Aorta (tissue), 5 donors: ENCODE measurements at places on chromosomes 5 and 9. TPM values are rescaled to one million over a fixed set of nuclear protein-coding genes. Genes with fewer than 3 reads are reported as not detected.

Gene GZMA
- total RNA-seq, result 1.1 TPM

Gene TEX48
- not detected for total RNA-seq

GRCh38 chr5:181283347-181283746 lies 22.4 kb upstream of the TRIM52 start:
- no peaks in the 10 kb centered on the region for H3K36me3 ChIP-seq
- peak; percentile 64 for DNase-seq
- H3K27me3 ChIP-seq, result no peaks in the 10 kb centered on the region

Gene CDKN2B-AS1
- total RNA-seq, result 0.58 TPM

DNA sequence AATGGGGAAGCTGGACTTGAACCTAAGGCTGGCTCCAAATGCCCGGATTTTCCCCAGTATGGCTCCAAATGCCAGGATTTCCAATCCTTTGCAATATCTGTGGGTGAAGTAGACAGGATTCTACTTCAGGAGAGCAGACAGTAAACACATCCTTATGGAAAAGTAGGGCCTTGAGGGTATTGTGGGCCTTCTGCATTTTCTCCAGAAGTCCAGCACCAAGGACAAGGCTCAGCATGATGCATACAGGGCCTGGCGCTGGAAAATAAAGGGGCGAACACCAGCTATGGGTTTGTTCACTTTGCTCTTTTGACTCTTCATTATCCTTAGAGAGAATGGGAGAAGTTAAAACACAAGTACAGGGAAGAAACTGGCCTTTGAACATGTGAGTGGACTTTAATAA lies 347.5 kb downstream of the SEMA5A start:
- peaks cover 2% of the 10 kb centered on the region for H3K36me3 ChIP-seq
- no peaks in the 10 kb centered on the region for H3K27me3 ChIP-seq
- H3K4me1 ChIP-seq, result no peaks in the 10 kb centered on the region

Gene MEIKIN
- total RNA-seq, result 1.2 TPM

Gene CFAP90
- 0.39 TPM for total RNA-seq

GRCh38 chr9:115681585-115681984 lies 472.0 kb upstream of the PAPPA start:
- H3K36me3 ChIP-seq, result no peaks in the 10 kb centered on the region
- no peaks in the 10 kb centered on the region for H3K27me3 ChIP-seq
- H3K4me1 ChIP-seq, result no peaks in the 10 kb centered on the region
- no peak overlapping the region for H3K27ac ChIP-seq

Gene SYK
- total RNA-seq, result 31.5 TPM

GRCh38 chr5:159091596-159092331 lies 8.0 kb downstream of the EBF1 start:
- no peak overlapping the region for H3K4me3 ChIP-seq
- no peak overlapping the region for H3K27ac ChIP-seq
- no peaks in the 10 kb centered on the region for H3K27me3 ChIP-seq
- peaks cover 4% of the 10 kb centered on the region for H3K4me1 ChIP-seq

DNA sequence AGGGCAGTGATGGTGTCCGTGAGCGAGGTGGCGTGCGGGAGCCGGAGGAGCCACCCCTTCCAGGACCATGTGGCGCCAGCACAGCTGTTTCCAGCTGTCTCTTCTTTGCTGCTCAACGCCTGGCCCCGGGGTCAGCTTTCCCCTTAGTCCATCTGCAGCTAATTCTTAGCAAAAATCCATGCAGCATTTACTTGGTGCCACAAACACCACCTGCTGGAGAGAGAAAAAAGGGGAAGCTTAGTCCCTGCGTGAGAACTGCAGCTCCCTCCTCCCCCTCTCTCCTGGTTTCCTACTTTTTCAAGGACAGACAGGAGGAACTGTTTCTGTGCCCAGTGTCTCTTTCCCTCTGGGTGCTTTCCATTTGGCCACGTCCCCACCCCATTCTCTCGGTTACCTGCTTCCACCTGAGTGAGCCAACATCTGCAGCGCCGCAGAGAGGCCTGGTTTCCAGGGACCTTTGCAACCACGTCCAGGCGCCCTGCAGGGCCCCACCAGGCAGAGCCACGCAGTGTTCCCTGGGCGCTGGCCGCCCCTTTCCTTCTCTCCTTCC lies 3.4 kb downstream of the SLC6A19 start:
- H3K27ac ChIP-seq, result no peak overlapping the region
- no peaks in the 10 kb centered on the region for H3K27me3 ChIP-seq
- H3K4me1 ChIP-seq, result no peaks in the 10 kb centered on the region
- DNase-seq, result peak; percentile 65
- H3K4me3 ChIP-seq, result no peak overlapping the region

GRCh38 chr5:1768283-1769000 lies 31.2 kb downstream of the MRPL36 start:
- H3K27ac ChIP-seq, result no peak overlapping the region
- H3K36me3 ChIP-seq, result no peaks in the 10 kb centered on the region
- no peaks in the 10 kb centered on the region for H3K27me3 ChIP-seq
- no peak overlapping the region for H3K4me3 ChIP-seq
- DNase-seq, result peak; percentile 40

Gene EGFLAM
- total RNA-seq, result 14.4 TPM

DNA sequence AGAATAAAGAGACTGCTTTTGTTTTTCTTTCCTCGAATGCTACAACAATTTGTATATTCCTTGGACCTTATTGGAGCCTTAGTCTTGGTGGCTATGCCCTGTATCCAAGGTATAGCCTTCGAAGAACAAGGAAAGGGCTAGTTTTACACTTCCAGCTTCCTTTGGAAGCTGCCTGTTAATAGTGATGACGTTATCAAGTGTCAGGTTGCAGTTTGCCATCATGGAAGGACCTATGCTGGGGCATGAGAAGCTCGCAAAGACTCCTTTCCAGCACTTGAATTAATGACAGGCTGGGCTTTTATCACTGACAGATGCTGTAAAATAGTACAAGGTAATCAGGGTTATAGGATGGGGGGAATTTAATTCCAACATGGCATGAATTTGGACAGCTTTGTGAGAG lies 157.9 kb downstream of the KDM4C start:
- no peak overlapping the region for H3K27ac ChIP-seq
- H3K4me3 ChIP-seq, result no peak overlapping the region
- DNase-seq, result no peak

GRCh38 chr5:80866371-80866770 lies 93.8 kb upstream of the RASGRF2 start:
- no peaks in the 10 kb centered on the region for H3K4me1 ChIP-seq
- DNase-seq, result no peak
- peaks cover 2% of the 10 kb centered on the region for H3K36me3 ChIP-seq
- H3K27me3 ChIP-seq, result no peaks in the 10 kb centered on the region

DNA sequence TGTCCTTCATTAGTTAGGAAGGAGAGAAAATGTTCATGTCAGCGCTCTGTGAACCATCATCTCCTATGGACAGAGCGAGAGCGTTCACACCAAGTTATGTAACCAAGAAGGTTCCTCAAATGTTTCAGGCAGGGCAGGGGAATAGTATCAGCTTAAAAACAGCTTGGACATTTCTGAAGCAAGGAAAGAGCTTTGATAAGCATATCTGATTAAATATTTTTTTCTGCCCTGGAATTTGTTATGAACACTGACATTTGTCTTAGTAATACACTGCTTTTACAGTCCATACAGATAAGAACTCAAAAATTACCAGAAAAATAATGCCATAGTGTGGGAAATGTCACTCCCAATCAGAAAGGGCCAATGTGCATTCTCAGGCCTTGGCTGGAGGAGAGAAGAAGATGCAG lies 66.3 kb upstream of the LIFR start:
- no peak for DNase-seq
- no peak overlapping the region for H3K27ac ChIP-seq
- no peaks in the 10 kb centered on the region for H3K36me3 ChIP-seq
- H3K27me3 ChIP-seq, result no peaks in the 10 kb centered on the region
- no peak overlapping the region for H3K4me3 ChIP-seq
- H3K4me1 ChIP-seq, result peaks cover 11% of the 10 kb centered on the region

- H3K4me1 ChIP-seq, result no peaks in the 10 kb centered on the region
- no peak overlapping the region for H3K4me3 ChIP-seq
- DNase-seq, result no peak
- H3K27ac ChIP-seq, result no peak overlapping the region
- H3K27me3 ChIP-seq, result no peaks in the 10 kb centered on the region
Measured at GRCh38 chr5:12292610-12293204, 388.5 kb upstream of the CTNND2 start.

DNA sequence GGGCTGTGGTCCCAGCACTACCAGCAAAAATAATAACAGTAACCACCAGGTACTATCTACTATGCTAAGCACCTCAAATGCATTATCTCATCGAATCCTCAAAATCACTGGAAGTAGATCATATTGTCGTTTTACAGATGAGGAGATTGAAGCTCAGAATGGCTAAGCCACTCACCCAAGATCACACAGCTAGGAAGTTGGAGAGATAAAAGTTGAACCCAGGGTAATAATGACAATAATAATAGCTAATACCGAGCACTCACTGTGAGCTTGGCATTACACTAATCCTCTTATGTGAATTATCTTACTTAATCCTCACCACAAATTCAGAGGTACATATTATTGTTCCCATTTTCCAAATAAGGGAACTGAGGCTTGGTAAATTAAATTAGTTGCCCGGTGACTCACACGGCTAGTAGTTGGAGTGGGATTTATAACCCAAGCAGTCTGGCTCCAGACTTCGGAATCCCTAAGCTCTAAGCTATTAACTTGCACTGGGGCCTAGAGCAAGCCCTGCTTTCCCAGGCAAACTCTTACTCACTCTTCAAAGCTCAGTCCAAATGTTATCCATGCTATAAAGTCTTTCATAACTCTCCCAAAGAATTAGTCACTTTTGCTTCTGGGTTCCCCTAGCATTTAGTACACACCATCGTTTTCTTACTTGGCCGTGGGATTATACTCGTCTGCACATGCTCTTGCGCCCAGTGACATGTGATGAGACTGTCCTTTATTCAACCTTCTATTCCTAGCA lies 3.8 kb downstream of the ARSI start:
- H3K4me1 ChIP-seq, result no peaks in the 10 kb centered on the region
- no peak overlapping the region for H3K27ac ChIP-seq
- no peaks in the 10 kb centered on the region for H3K36me3 ChIP-seq

DNA sequence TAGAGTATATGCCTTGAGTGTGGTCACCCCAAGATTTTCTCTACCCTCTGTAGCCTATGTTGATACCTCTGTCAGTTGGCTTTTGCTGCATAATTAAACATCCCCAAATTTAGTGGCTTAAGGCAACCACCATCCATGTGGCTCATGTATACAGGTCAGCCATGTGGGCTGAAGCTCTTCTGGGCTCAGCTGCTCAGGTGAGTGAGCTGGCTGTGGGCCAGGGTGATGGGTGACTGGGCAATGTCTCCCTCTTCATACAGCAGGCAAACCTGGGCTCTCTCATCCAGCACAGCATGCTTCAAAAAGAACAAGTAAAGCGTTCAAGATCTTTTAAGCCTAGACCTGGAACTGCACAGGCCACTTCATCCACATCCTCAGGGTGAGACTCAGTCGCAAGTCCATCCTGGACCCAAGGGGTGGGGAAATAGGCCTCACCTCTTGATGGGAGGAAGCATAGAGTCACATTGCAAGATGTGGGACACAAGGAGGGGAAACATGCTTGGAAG lies 188.2 kb upstream of the TAS2R1 start:
- H3K36me3 ChIP-seq, result no peaks in the 10 kb centered on the region
- DNase-seq, result no peak
- H3K27me3 ChIP-seq, result no peaks in the 10 kb centered on the region

Gene CCNI2
- total RNA-seq, result not detected

GRCh38 chr9:94693485-94694204 lies 32.9 kb upstream of the AOPEP start:
- no peaks in the 10 kb centered on the region for H3K4me1 ChIP-seq
- H3K4me3 ChIP-seq, result no peak overlapping the region
- H3K27me3 ChIP-seq, result no peaks in the 10 kb centered on the region
- DNase-seq, result no peak
- no peaks in the 10 kb centered on the region for H3K36me3 ChIP-seq
- H3K27ac ChIP-seq, result no peak overlapping the region

GRCh38 chr5:90550963-90551362 lies 7.6 kb upstream of the ADGRV1 start:
- H3K36me3 ChIP-seq, result no peaks in the 10 kb centered on the region
- H3K4me1 ChIP-seq, result no peaks in the 10 kb centered on the region
- DNase-seq, result no peak

Gene GKAP1
- 10.2 TPM for total RNA-seq

Gene CTSV
- total RNA-seq, result not detected

DNA sequence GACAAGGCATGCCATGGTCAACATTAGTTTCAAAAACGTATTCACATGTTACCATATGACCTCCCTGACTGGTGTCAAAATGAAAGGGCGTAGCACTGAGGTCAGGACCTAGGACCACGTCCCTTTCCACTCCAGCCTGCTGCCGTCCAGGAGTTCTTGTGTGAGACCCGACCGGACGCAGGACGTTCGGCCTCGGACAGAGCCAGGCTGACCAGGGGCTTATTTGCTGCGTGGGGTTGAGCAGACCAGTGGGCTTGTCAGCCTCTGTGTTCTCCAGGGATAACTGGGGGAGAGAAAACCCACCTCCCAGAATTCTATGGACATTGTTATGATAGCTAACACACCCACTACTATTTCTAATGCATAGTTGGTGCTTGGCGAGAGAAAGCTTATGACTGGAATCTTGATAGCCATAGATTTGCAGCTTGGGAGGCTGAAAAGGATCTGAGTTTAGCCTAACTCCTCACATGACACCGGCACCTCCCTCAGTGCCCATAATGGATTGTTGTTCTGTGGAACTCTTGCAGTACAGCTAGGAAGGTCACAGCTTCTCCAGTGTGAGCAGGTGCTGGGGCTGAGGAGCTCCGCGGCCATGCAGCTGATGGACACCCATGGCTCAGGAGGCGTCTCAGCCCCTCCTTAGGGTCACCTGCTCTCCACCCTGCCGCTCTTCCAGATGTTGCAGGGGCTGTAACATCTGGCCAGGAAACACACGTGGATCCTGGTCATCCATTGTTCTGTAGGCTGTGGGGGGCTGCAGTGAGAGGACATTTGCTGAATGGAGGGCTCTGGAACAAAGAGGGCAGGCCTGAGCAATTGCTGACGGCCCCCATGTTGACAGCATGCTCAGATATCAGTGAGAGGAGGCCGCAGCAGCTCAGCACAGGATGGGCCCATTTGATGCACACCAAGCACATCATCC lies 368.4 kb downstream of the IRX2 start:
- no peaks in the 10 kb centered on the region for H3K4me1 ChIP-seq
- no peaks in the 10 kb centered on the region for H3K36me3 ChIP-seq
- H3K27me3 ChIP-seq, result no peaks in the 10 kb centered on the region
- no peak overlapping the region for H3K27ac ChIP-seq

- H3K4me3 ChIP-seq, result no peak overlapping the region
- no peaks in the 10 kb centered on the region for H3K4me1 ChIP-seq
- no peaks in the 10 kb centered on the region for H3K27me3 ChIP-seq
- H3K27ac ChIP-seq, result no peak overlapping the region
Measured at GRCh38 chr5:58072300-58072965, 387.5 kb downstream of the PLK2 start.

Gene CD180
- 1.6 TPM for total RNA-seq

- no peaks in the 10 kb centered on the region for H3K27me3 ChIP-seq
- DNase-seq, result no peak
- no peak overlapping the region for H3K27ac ChIP-seq
- no peak overlapping the region for H3K4me3 ChIP-seq
- H3K4me1 ChIP-seq, result no peaks in the 10 kb centered on the region
Measured at GRCh38 chr5:125883223-125883622, 540.0 kb upstream of the GRAMD2B start.

DNA sequence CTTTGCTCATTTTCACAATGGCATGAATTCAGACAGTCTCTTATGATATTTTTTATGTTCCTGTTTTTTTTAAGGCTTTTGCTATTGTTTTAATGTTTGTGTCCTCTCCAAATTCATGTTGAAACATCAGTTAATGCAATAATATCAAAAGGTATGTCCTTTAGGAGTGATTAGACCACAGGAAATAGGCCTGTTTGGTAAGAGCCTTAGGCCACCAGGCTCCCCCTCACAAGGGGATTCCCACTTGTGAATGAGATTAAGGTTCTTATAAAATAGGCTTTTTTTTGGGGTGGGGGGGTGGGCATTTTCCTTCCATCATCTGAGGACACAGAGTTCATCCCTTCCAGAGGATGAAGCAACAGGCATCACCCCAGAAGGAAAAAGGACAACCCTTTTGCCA lies 2074.2 kb upstream of the C9orf72 start:
- no peak overlapping the region for H3K27ac ChIP-seq
- H3K4me3 ChIP-seq, result no peak overlapping the region
- H3K4me1 ChIP-seq, result no peaks in the 10 kb centered on the region
